AG04449 (cell line): ENCODE measurements at places on chromosomes 2 and 18.

DNA sequence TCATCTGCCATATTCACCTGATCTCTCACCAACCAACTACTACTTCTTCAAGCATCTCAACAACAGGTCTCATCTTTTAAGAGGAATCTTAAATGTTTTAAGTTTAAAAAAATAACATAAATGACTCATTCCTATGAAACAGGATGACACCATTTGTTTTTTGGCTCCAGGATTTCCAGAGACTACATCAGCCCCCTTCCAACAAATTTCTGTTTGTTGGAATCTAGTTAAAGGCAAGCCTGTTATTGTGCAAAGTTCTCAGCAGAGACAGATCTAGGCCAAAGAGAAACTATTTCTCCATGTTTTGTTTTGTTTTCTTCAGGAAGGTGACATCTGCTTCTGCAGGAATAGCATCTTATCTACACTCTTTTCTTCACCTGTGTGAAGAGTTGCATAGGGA is 204.8 kb upstream of the SH3BP4 start:
- DNase-seq: no peak

DNA sequence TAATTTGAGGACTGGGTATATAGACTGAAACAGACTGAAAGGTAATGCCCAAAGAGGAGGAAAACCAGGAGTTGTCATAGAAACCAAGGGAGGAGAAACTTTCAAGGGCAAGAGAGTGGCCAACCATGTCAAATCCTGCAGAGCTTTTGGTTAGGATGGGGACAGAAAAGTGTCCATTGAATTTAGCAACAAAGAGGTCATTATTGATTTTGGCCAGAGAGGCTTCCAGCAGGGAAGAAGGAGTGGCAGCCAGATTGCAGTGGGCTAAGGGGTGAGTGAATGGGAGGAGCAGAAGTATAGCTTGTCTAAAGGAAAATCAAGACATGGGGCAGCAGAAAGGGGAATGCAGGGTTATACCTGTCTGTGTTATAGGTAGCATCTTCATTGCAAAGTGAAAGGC is 194.0 kb downstream of the CAMKMT start:
- no peak for DNase-seq

DNA sequence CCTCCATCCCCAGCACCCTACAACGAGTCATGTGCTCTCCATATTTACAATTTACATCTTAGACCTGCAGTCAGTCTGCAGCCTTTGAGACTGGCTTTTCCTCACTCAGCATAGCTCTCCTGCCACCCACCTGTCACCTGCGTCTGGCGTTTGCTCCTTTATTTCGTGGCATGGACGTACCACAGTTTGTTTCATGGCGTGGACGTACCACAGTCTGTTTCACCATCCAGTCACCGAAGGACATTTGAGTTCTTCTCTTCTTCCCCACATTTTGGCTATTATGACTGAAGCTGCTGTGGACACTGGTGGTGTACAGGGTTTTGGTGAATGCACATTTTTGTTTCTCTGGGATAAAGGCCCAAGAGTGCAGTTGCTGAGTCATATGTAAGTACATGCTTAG is 141.8 kb upstream of the CTDP1 start:
- no peak for DNase-seq

DNA sequence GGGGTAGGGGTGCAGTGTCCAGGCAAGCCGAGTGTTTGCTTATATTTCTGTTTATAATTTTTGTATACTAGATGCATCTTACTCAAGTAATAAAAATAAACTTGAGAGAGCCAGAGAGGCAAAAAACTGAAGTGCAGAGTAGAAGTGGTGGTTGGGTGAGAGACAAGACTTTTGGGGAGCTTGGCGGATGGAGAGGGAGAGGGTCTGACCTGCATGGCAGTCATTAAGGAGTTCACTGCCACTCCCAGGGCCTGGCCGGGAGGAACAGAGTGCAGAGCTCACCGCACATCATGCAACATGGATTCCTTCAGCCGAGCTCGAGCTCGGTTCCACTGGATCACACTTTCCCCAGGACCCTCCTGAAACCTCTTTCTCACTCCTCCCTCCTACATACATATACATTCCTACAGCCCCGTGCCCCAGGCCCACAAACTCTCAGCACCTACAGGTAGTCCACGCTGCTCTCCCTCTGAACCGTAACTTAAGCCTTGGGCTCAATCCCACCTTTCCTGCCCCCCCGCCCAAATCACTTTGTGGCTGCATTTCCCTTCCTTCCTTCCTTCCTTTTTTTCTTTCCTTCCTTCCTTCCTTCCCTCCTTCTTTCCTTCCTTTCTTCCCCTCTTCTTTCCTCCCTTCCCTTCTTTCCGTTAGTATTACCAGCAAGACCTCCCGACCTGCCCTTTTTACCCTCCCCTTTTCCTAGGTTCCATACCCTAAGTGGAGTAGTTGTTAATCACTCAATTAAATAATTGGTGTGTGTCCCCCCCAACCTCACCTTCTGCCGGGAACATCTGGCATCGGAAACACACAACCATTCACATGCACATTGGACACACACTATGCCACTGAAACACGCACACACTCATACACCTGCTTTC is 37.1 kb upstream of the ATP6V1B1 start:
- no peak for DNase-seq

DNA sequence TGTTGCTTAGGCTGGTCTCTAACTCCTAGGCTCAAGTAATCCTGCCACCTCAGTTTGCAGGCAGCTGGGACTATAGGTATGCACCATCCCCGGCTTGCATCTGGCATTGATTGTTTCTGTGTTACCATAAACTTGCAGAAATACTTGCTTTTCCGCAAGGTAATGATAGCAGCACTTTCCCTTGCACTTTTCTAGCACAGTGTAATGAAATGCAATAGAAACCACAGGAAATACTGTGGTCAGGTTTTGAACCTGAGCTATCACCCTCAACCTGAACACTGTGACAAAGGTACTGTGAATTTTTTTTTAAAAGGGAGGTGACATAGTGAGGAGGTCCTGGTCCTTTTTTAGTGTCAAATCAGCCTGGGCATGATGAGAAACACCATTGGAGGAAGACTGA is 38.3 kb downstream of the DHRS9 start:
- no peak for DNase-seq

- DNase-seq: no peak
Observed at GRCh38 chr18:63339920-63340484, 20.4 kb upstream of the BCL2 start.

GRCh38 chr2:167191588-167191987 is 303.3 kb downstream of the XIRP2 start:
- DNase-seq: no peak

DNA sequence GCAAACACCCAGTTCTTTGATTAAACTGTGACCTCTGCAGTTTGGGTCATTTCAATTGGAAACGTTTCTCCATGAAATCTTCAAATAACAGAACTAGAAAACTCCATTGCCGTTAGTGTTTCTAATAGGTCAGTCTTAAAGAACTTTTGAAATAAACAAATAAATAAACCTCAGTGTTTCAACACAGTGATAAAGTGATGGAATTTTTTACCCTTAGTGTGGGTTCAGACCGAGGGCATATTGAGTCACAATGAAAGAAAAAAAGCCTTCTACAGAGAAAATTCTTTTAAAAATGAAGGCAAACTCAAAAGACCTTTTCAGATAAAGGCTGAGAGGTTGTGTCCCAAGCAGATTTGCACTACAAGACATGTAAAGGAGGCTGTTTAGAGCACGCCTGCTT is 149.6 kb downstream of the NCKAP5 start:
- DNase-seq: no peak

GRCh38 chr2:228763379-228763981 is 507.6 kb downstream of the PID1 start:
- no peak for DNase-seq

DNA sequence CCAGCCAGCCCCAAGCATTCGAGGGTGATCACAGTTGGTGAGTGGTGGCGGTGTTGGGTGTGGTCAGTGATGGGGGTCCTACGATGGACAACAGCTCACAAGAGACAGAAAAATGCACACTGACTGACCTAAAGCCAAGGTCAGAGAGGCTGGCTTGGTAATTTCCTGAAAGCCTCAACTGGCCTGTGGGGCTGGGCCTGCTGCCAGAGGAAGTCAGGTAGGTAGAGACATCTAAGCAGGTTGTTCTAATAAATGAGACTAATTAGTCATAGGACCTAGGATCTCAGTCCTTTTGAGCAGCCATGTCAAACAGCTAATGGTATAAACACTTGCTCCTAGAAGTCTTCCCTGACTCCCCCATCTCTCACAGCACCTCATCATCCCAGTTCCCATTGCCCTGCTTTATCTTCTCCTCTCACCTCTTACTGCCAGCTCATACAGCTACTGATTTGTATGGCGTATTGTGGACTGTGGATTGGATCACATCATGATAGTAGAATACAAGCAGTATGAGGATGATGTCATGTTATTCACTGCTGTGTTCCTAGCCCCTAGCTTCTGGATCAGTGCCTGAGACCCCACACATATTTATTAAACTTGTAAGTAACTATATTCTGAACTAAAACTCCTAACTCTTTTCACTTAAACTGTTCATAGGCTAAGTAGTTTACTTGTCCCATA is 262.9 kb upstream of the KLHL29 start:
- DNase-seq: no peak

DNA sequence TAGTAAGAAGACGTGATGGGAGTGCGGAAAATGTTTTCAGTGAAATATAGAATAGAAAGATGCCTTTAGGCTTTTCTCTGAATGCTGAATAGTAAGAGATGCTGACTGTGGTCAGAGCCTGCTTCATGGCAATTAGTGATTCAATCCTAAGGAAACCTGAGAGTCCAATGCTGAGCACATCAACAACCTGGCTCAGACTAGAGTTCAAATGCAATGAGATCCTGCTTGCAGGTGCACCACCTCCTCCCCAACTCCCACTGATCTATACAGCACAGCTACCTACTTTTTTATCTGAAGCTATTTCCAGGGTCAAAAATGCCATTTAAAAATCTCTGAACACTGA is 65.4 kb downstream of the AAK1 start:
- no peak for DNase-seq

DNA sequence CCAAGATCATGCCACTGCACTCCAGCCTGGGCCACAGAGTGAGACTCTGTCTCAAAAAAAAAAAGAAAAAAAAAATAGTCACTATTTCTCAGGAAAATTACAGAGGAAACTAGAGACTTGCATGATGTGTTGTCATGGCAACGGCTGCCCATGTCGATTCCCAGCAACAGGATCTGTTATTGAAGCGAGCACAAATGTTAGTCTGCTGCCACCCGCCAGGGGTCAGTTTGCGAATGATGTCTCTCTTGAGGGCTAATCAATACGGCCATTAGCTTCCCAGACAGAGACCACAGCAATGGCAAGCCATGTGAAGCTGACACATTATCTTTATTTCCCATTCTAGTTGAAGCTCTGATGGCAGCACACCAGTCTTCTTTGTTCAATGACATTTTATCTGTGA is 32.4 kb upstream of the ACYP2 start:
- DNase-seq: no peak

DNA sequence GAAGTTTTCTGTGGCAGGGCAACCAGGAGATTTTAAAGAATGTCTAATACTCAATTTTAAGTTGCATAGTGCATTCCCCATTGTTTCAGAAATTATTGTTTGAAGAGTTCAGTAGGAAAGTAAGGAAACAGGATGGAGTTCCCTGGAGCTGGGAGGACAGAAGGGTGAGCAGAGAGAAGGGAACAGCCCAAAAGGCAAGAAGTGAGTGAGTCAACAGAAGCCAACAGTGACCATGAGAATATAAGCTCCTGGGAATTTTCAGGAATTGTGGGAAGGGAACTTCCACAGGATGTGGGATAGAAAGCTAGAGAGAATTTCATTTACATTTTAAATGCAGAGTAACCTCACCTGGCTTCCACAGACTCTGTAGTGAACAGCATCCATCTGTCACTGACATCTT is 268.1 kb upstream of the ATP5MC3 start:
- DNase-seq: no peak

DNA sequence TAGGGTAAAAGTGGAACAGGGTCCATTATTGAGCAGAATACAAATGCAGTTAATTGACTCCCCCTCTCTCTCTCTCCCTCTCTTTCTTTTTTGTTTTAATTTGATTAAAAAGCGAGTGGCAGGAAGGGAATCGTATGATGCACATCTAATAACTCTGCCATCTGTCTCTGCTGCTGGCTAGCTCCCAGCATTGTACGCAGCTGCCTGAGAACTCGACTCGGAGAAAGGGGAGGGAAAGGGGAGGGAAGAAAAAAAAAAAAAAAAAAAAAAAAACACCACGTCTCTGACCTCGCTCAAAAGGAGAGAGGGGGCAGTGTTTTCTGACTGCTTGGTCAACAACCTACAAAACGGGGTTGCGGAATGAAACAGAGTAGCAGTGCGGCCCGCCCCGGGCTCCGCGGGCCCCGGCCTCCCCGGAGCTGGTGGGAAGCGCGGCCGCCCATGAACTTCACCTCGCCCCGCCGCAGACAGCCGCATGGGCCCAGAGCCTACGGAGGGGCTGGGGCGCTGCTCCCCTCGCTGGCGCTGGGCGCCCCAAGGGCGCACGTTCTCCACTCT is 265.7 kb downstream of the TCF4 start:
- DNase-seq: peak; percentile 71

GRCh38 chr2:64063924-64064331 is 44.7 kb upstream of the VPS54 start:
- DNase-seq: no peak

DNA sequence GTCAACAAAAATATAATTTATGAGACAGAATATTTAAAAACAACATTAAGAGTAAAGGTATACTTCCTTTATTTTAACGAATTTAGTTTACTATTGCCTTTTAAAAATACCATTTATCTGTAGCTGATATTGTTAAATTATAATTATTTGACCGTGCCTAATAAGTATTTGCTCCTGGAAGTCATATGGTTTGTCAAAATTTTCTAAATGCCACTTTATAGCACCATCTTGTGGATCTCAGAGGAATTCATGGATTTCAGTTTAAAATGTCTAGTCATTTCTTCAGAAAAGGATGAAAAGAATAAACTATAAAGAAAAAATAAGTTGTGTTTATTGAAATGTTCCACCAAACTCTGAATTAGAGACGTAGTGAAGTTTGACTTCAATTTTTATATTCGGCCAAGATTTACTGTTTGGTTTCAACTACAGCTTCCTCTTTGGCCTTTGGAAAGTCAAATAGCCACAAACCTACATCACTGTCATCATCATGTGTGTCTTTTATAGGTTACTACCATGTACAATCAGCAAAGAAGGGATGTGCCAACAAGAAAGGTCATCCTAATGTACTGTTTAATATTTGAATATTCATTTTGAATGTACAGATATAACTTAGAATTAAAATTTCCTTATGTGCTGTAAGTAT is 10.3 kb upstream of the FTCDNL1 start:
- DNase-seq: no peak

- DNase-seq: no peak
Observed at GRCh38 chr18:9434122-9434701, 41.1 kb upstream of the RALBP1 start.

DNA sequence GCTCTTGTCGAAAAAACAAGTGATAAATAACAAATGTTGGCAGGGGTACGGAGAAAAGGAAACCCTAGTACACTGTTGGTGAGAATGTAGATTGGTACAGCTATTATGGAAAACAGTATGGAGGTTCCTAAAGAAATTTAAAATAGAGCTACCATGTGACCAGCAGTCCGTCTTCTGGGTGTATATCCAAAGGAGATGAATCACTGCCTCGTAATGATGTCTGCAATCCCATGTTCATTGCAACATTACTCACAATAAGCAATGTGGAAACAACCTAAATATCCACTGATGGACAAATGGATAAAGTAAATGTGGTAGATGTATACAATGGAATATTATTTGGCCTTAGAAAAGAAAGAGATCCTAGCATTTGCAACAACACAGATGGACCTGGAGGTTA is 50.6 kb downstream of the SLC16A14 start:
- DNase-seq: peak; percentile 49
